ENCODE measurements at places on chromosomes 12 and 14.

DNA sequence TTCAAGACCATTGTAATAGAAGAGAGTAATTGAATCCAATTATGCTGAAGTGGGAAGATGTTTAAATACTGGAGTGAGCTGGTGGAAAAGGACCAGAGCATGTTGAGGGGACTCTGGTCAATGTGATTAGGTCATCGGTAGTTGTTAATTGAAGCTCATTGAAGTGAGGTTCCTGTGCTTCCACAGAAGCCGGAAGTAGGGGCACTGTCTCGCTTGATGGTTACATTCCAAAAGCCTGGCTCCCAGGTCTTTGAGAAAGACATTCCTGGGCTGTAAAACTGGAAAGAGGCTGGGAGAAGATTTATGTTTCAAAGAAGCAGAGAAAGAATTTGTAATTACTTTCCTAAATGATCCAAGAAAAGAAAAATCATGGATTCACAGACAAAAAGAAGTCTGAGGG lies 12.3 kb upstream of the CLECL1 start:
- DNase-seq, result no peak

DNA sequence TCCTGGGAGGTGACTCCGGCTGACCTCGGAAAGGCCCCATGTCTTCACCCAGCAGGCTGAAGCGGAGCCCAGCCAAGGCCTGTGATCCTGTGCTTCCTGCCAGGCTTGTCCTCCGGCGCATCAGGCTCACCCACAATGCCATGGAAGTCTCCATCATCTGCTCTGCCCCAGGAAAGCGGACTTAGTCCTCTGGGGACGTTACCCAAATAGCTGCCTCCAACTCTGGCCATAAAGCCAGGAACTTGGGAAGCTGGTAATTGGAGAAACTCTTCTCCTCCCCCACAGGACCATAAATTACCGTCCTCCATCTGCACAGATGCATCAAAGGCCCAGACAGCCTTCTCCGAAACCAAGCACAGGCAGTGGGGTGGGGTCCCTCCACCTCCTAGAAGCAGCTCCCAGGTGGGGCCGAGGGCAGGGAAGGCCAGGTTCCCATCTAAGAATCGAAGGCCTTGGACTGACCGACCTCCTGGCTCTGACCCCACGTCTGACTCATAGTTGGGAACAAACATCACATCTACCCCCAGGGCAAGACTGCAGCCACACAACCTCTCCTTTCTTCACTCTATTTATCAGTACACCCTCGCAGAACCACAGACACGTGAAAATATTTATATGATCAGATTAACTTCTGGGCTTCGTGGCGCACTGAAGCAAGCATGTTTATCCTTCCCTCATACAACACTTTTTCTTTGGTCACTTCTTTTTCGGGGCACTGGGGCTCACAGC lies 56.4 kb downstream of the PITPNM2 start:
- no peak for DNase-seq

DNA sequence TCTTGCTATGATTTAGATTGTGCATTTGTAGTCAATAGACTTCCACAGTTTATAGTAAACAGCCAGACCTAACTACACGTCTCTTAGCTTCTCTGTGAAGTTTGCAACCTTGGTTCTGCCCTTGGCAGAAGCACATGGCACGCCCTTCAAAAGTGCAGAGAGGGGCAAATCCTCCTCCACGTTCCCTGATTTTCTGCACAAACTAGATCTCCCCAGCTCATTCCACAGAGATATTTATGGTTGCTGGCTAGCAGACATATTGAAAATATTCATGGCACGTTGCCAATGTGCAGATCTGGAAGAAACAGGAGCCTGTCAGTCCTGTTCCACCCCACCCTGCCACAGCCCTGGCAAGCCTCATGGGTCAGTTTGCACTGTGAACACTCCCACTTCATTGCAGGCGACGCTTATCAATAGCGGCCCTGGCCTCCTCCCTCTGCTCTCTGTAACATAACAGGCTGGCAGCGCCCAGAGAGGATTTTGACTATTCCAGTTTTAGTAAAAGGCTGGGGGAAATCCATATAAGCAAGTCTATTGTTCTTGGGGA lies 6.5 kb upstream of the LGALS3 start:
- peak; percentile 92 for DNase-seq

DNA sequence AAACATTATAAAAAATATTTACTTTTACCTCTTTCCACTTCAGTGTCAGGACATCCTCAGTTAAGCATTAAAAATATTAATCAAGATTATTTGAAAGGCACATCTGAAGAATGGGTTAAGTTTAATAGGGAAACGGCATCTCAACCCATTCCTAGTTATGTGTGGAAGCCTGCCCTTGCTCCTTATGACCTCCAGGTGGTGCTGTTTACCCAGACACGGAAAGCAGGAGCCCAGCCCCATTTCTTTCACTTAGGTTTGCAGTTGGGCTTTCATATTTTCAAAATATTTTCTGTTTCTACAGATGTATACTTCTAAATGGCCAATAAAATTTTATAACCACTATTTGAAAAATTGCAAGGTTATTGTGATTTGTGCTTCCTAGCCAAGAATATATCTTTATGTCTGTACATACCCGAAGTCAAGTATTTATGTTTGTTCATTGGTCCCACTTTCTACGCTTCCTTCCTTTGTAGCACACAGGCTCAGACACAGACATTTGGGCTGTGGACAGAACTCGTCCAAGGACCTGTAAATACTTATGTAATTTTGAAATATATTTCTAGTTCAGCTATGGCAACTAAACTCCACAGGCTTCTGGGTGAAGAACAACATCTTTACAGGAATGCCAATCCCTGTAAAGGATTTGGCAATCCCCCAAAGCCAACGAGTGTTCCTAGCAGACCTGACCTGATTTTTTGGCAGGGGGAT lies 247.1 kb downstream of the AKAP6 start:
- DNase-seq, result peak; percentile 69

DNA sequence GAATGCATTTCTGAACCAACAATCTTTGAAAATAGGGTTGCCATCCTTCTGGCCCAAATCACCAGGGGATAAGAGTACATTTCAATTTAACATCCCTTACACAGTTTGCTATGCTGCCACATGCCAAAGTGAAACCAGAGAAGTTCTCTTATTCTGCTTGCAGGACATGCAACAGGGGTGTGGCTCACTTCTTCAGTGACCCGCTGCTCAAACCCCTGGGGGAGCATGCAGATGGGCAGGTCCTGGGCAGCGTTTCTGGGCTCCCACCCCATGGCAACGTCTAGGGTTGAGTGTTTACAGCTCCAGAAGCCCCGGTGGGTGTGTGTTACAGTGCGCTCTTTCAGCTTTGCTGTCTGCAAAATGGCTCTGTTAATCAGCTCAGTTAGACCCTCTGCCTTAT lies 1306.3 kb upstream of the TMEM132C start:
- DNase-seq, result no peak

DNA sequence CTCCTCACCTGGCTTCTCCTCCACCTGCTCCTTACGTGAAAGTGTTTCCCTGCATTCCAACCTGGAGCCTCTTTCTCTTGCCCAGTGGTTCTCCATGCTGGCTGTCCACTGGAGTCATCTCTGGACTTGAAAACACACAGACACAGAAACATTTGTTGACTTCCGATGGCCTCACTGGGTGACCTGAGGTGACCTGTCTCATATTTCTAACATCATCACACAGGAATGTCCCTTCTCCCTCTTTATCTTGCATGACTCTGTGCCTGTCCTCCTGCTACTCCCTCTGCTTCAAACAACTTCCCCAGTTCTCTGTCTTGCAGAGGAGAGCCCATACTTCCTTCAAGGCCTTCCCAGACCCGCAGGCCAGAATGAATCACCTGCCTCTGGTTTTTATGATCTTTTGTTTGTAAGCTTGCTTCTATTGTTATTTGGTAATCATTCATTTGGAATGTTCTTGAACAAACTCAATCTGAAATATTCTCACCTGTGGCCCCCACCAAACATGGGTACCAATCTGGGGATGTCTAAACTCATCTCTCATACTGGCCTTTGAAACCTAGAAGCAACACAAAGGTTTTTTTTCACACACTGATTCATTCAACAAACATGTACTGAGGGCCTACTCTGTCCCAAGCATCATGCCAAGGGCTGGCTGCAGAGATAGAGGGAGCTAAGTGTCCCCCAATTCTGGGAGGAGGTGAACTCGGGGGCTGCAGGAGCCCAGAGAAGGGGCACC lies 9.7 kb upstream of the RIN3 start:
- no peak for DNase-seq
